ENCODE measurements at places on chromosomes 7 and 10.

GRCh38 chr7:35599061-35599460 lies 95.9 kb downstream of the HERPUD2 start:
- DNase-seq = no peak

DNA sequence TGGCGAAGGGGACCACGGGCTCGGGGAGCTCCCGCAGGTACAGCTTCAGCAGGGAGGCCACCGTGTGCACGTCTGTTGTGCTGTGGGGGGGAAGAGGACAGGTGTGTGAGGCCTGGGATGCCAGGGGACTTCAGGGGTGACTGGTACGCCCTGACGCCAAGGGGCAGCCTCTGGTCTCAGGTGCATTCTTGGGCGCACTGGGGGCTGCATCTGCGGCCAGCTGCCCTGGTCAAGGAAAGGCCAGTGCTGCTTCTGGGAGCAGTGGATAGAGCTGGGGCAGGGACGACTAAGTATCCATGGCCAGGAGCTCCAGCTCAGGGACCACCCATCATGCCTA lies 148.5 kb downstream of the MAPK8 start:
- DNase-seq = no peak

DNA sequence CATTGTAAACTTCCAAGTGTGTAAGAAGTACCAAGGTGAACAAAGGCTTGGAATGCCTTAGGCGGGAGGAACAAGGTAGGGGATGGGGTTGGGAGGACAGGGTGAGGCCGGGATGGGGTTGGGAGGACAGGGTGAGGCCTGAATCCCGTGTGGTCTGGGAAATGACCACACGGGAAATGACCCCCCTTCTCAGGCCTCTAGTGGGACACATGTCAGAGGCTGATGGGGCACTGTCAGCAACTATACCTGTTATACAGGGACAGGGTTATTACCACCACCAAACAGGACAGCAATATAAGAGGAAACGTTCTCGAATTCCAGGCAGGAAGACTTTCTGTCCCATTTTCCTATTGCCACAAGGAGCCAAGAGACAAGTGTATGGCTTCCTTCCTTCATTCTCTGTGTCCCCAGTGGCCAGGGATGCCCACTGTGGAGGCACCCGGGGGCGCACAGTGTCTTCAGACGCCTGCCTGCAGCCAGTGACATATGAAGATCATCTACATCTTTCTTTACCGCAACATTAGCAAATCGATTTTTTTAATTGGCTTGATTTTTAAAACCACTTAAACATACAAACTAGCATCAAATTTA lies 1.3 kb downstream of the MKI67 start:
- no peak for DNase-seq

GRCh38 chr7:43314379-43315158 lies 202.1 kb downstream of the HECW1 start:
- no peak for DNase-seq

DNA sequence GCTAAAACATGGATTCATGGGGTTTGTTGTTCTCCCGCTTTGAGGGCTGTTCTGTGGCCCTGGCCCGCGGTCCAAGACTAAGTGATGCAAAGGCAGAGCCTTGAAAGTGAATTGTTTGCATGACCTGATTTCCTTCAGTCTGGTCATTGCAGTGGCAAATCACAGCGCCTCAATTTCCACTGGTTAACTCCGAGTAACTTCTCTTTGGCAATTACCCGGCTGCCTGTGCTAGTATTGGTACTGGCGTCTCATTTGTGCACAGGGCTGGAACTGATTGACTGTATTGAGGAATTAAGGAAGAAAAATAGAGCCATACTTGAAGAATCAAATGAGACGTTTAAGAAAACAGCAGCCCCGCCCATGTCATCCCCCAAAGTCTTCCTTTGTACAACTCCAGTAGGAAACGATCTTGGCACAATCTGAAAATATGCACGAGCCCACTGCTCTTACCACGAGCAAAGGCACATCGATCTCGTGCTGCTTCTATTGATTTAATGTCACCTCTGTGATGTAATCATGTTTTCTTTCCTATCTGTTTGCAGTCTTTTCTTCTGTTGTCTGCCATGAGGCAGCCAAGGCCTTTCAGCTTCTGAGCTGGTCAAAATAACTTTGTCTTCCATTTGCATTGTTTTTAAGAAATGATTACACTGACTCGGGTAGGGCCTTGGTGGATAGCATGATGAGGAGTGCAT lies 60.6 kb upstream of the SHH start:
- peak; percentile 11 for DNase-seq

- DNase-seq = no peak
These were observed 42.9 kb downstream of the CCDC186 start for GRCh38 chr10:114131094-114131493.

- no peak for DNase-seq
These were observed 54.5 kb downstream of the LRRN3 start for GRCh38 chr7:111145472-111145871.

GRCh38 chr10:115355162-115355760 lies 262.1 kb downstream of the ATRNL1 start:
- no peak for DNase-seq

- no peak for DNase-seq
These were observed 4.9 kb downstream of the SRRT start for GRCh38 chr7:100879685-100880261.

GRCh38 chr10:31935678-31936077 lies 7.0 kb upstream of the ARHGAP12 start:
- DNase-seq = no peak

- DNase-seq = no peak
These were observed 74.3 kb upstream of the CSTF2T start for GRCh38 chr10:51773681-51774080.

GRCh38 chr7:127486654-127487053 lies 94.1 kb upstream of the ZNF800 start:
- no peak for DNase-seq

DNA sequence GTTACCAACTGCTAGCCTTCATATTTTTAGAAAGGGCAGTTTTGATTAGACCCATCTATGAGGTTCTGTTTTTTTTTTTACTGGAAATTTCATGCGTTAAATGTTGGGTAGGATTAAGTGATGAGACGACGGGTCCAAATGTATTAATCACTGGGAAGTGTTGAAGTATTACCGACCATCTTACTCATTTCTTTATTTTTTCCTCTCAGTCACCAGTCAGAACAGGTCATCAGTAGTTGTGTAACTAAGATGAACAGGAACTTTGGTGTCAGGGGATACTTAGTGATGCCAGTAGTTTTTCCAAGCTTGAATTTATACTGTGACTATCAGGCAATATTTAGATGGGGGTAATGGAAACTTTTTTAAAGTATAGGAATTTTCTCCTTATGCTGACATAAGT lies 14.2 kb downstream of the TFAM start:
- no peak for DNase-seq

DNA sequence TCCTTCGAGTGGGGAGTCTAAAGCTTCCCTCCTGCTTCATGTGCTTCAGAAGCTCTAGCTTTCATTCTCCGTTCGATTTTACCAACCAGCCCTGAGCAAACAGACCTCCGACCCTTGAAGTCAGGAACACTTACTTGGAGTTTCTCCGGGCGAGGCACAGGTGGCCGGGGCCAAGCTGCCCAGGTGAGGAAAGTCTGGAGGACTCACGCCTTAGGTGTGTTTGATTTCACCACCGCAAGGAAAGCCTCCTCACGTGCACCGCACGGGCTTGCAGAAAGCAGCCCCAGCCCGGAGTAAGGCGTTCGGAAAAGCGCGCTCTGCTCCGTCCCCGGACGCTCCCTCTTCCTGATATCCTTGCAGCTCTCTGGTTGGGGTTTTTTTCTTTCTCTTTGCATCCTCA lies 30.1 kb upstream of the CNPY1 start:
- DNase-seq = peak; percentile 25

GRCh38 chr7:44712012-44712411 lies 36.6 kb upstream of the ZMIZ2 start:
- DNase-seq = no peak

DNA sequence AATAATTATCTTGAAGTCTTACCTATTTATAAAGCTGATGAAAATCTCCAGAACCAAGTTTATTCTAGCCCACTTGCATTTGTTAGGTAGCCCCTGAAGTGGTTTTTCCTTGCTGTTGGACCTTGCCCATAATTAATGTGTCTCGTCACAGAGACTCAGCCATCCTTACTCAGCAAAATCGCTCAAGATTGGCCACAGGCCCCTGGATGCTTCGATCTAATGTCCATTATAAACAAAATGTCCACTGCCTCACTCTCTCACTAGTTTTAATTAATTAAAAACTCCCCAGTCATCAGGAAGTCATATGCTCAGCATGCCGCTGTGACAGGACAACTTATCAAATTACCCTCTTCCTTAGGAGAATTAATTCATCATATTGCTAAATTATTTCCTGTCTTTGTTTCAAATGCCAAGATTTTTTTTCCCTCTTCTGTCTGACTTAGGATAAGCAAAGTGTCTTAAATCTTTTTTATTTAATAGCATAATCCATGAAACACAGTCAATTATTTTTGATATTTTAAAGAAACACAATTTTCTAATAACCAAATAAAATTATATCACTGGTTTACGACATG lies 126.8 kb upstream of the PCLO start:
- no peak for DNase-seq

GRCh38 chr7:117863618-117864017 lies 9.6 kb downstream of the CTTNBP2 start:
- DNase-seq = no peak

DNA sequence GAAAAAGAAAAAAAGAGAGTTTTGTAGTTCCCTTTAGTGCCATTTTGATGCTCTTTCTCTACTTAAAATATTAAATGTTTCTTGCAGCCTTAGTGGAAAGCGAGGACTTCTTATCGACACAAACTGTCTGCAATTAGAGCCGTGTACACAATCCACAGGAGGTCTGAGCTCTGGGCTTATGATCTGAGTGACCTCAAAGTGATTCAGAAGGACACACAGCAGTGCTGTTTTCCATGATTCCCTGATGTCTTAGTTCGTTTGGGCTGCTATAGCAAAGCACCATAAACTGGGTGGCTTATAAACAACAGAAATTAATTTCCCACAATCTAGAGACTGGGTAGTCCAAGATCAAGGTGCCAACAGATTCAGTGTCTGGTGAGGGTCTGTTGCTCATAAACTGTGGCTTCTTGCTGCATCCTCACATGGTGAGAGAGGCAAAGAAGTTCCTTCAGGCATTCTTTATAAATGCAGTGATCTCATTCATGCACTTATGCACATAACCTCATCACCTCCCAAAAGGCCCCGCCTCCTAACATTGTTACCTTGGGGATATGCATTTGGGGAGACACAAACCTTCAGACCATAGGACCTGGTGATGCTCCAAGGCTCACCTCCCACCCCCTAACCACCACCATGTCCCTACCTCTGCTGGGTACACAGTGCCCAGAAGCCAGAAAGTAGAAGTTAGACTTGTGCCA lies 204.5 kb upstream of the GHITM start:
- no peak for DNase-seq

- DNase-seq = no peak
These were observed 41.4 kb upstream of the TMEM196 start for GRCh38 chr7:19814776-19815175.

- no peak for DNase-seq
These were observed 46.2 kb downstream of the NOC3L start for GRCh38 chr10:94316560-94316959.

- DNase-seq = no peak
These were observed 4.2 kb downstream of the NUB1 start for GRCh38 chr7:151345576-151346469.

DNA sequence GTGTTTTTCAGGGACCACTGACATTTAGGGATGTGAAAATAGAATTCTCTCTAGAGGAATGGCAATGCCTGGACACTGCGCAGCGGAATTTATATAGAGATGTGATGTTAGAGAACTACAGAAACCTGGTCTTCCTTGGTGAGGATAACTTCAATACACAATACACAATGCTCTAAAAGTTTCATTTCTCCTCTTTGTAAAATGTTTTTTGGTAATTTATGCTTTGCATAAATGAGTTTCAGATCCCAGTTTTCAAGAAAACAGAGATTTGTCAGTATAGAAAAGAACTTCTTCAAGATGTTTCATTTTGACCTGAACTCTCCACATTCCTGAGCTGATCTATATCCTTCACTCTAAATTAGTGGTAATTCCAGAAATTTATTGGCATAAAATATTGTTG lies 14.2 kb downstream of the ZNF92 start:
- no peak for DNase-seq

DNA sequence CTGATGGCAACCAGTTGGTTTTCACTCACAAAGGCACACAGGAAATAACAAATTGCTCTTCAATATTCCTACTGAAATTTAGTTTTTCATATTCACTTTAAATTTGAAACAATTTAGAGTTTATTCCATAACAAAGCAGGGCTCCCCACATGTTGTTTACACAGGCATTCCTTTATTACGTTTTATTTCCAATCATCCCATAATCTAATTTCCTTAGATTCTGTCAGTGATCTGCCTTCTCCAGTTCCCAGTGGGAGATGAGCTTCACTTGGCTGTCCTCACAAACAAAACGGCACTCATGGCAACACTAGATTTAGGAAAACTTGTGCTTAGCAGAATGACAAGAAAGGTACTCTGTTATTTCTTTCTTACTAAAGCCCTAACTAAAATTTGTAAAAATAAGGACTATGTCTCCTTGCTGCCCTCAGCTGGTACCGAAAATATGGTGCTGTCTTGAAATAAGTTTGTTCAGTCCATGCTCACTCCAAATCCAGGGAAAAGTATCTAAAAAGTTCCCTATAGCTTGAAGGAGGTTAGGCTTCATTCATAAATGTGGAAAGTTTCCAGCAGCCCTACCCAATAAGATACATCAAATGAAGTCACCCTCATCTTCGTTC lies 23.0 kb downstream of the PHYH start:
- no peak for DNase-seq

DNA sequence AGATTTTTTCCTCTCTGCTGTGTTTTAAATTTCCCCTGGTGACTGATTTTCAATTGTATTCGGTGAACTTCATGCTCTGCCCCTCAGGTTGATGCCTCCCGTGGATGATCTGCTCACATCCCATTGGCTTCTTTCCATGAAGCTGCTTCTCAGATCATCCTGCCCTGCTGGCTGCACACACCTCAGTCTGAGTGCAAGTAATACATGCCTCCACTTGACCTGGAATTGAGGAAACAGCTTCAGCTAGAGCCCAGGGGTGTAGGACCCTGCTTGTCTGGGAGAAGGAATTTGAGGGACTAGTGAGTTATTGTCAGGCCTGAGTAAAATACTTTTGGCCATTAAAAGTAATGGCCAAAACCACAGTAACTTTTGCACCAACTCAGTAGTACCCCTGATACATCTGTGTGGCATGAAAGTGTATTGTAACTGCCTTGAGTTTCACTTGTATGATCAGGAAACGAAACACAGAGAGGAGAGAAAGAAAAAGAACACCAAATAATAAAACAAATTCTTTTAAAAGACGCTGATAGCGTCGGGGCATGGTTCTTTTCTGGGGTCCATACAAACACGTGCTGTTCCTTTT lies 49.4 kb downstream of the SPAM1 start:
- no peak for DNase-seq
